H7 (cell line): ENCODE measurements at places on chromosomes 3 and 15. TPM values are rescaled to one million over a fixed set of nuclear protein-coding genes. Genes with fewer than 3 reads are reported as not detected.
A peak's percentile ranks its signal among the peaks of the same experiment; 100 is the strongest.

- DNase-seq, result peak; percentile 38
Measured at GRCh38 chr3:163056874-163057497, 1560.4 kb downstream of the OTOL1 start.

DNA sequence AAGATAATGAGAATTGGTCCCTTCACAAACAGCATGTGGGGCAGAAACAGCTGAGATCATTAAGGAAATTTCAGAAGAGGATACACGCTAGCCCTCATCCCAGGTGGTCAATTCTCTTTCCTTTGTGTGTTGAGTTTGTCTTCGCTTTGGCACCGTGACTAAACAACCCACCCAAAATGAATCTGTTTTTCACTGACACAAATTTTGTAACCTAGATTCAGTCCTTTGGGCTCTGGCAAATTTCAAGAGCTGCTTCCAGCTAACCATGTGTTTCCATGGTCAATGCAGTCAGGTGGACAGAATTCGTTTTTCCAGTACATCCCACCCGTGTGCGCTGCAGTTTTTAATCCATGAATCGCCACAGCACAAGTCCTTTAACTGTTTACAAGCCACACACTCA is 435.4 kb downstream of the WDR72 start:
- DNase-seq, result no peak

DNA sequence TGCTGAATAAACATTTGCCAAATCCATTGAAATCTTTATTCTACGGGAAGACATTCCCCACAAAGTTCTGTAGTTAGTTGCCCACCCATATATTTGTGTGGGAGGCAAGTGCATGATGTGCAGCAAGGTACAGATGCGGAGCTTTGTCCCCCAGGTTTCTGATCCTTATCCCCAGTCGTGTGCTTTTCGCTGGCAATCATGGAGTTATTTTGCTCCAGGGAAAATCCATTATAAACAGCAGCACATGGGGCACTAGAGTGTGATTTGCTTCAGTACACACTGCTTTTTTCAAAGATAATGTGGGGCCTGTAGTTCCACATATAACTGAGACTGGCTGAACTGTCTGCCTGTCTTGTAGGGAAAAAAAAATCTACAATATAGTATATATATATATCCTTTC is 132.1 kb downstream of the FEZF2 start:
- DNase-seq, result no peak

DNA sequence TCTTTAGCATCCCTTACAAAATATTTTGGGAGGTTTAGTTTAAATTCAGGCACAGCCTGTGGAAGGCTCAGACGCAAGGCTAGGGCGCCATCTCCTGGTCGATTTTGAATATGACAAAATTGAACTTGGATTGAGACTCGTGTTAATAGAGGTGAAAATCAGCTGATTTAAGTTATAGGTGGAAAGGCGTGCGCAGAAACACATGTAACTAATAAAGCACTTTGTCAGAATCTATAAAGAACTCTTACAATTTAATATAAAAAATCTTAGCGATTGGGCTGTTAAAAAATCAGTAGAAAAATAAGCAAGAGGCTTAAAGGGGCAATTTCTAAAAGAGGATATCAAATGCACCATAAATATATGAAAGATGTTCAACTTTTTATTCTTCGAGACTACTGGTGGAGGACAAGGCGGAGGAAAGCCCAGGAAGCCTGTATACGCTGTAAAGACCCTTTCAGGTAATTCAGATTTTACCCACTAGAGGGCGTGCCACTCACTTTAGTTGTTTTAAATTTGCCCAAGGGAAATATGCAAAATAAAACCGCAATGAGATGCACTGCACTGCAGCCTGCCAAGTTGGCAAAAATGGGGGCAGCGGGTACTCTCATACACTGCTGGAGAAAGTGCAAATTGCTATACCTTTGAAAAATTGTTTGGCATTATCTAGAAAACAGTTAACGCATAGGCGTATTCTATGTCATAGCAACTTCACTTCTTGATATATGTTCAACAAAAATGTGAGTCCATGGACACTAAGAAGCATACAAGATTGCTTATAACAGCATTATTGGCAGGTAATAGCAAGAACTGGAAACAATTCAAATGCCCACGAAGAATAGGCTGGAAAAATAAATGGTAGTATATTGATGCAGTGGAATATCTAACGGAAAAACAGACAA is 64.7 kb downstream of the SLC30A4 start:
- peak; percentile 75 for DNase-seq

GRCh38 chr3:82938821-82939328 is 1177.4 kb upstream of the GBE1 start:
- DNase-seq, result peak; percentile 7

The DTWD1 gene
- total RNA-seq, result 15.0 and 27.2 TPM in 2 replicates

The DPPA2 gene
- 10.3 and 17.7 TPM in 2 replicates for total RNA-seq

The ABHD6 gene
- 6.2 and 7.0 TPM in 2 replicates for total RNA-seq
